Activated T-helper 2 cell treated with anti-CD3 and anti-CD28 coated beads, Interferon-gamma antibody, Interleukin-2, Interleukin-4, amounts not matched to agents 10 μg/mL and 5 μg/mL and 100 μg/mL, durations not matched to agents 14 hours and 24 hours and 36 hours (primary cell): ENCODE measurements at places on chromosomes 16 and 17. TPM values are rescaled to one million over a fixed set of nuclear protein-coding genes. Genes with fewer than 3 reads are reported as not detected.

DNA sequence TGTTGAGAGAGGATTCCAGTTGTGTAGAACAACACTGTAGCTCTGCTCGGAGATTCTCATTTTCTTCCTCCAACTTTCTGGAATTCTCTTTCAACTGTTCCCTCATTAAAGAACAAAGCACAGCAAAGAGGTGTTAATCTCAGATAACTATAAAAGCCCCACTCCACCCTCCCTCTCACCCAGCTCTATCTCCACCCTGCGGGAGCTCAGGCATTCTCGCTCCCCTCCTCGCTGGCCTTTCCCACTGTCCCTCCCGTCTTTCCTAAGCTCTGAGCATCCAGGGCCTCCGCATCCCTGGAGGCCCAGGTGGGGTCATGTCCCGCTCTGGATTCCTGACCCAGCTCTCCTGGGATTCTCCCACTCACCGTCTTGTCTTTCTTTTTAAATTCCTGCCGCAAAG is 35.1 kb downstream of the DHX38 start:
- no peak for DNase-seq

GRCh38 chr17:50541716-50542688 is 5.0 kb upstream of the SPATA20 start:
- peak; percentile 83 for DNase-seq

- DNase-seq: no peak
Observed at GRCh38 chr16:57754354-57755060, 18.9 kb downstream of the KATNB1 start.

DNA sequence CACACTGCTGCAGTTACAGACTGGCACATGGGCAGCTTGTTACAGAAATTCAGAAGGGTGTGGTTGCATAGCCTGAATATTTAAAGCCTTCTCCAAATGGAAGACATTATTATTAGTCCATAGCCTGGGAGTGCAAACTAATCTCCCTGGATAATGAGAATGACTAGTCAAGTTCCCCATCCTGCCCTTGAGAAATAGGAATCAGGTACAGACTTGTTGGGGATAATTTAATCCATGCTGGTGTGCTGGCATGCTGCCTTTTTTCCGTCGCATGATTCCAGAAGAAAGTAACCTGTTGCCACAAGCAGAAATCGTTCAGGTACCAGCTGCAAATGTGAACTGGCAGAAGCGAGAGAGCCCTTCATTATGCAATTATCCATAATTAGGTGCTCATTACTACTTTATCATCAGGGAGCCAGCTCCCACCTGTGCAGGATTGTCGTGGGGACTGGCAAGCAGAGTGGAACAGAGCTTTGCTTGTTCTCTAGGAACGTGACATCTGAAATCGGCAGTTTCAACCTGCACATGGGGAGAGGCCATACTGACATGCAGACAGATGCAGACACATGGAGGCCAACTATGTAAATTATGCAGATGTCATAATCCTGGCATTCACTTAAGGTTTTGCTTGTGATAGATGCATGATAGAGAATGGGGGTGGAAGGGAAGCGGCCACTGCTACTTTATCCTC is 419.4 kb downstream of the PMP22 start:
- no peak for DNase-seq

GRCh38 chr17:37691807-37692206 is 48.6 kb upstream of the DDX52 start:
- DNase-seq: no peak

- no peak for DNase-seq
Observed at GRCh38 chr17:3675886-3676285, 7.3 kb downstream of the EMC6 start.

GRCh38 chr17:48583708-48584222 is 5.6 kb upstream of the HOXB4 start:
- no peak for DNase-seq

DNA sequence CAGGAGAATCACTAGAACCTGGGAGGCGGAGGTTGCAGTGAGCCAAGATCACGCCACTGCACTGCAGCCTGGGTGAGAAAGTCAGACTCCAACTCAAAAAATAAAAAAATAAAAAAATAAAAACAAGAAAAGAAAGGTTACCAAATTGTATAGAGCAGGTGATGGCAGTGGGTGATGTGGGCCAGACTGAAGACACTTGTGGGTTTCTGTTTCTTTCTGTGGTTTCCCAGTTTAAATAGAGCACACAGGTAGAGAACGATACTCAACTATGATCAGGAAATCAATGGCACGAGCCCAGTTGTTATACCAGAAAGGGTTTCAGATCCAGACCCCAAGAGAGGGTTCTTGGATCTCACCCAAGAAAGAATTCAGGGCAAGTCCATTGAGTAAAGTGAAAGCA is 32.6 kb downstream of the NUBP1 start:
- DNase-seq: no peak

DNA sequence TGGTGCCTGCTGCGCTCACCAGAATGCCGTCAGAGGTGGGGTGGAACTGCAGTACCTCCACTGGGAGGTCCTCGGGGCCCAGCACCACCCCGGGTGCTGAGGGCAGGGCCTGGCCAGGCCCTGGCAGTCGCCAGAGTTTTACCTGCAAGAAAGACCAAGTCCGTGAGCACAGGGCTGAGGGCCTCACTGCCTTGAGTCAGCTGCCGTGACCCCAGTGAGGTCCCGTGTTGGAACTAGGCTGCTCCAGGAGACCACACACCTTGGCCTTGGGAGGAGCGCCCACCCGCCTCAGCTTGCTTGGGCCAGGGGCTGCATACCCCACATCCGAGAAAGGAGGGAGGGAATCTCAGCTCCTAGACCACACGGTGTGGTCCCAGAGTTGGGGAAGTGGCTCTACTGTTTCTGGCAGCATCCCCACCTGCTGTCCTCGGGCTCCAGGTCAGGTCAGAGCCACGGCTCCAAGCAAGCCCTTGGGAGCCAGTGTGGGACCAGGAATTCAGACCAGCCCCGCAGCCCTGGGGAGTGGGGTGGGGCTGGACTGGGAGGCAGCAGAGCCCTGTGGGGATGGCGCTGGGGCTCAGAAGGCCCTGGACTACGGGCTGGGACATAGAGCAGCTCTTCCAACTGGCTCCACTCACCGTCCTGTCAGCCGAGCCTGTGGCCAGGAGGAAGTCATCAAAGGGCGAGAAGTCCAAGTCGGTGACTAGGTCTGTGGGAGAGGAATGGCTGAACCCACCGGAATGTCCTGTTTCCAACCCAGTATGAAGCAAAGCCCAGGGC is 8.7 kb downstream of the CORO7 start:
- no peak for DNase-seq

GRCh38 chr17:15238057-15238456 is 27.1 kb downstream of the PMP22 start:
- no peak for DNase-seq

- no peak for DNase-seq
Observed at GRCh38 chr16:29734786-29735185, 11.0 kb downstream of the C16orf54 start.

- DNase-seq: no peak
Observed at GRCh38 chr17:33765871-33766270, 472.8 kb upstream of the ASIC2 start.

GRCh38 chr17:19401321-19402010 is 9.6 kb upstream of the RNF112 start:
- no peak for DNase-seq

- DNase-seq: no peak
Observed at GRCh38 chr17:55172612-55173011, 92.1 kb upstream of the HLF start.

DNA sequence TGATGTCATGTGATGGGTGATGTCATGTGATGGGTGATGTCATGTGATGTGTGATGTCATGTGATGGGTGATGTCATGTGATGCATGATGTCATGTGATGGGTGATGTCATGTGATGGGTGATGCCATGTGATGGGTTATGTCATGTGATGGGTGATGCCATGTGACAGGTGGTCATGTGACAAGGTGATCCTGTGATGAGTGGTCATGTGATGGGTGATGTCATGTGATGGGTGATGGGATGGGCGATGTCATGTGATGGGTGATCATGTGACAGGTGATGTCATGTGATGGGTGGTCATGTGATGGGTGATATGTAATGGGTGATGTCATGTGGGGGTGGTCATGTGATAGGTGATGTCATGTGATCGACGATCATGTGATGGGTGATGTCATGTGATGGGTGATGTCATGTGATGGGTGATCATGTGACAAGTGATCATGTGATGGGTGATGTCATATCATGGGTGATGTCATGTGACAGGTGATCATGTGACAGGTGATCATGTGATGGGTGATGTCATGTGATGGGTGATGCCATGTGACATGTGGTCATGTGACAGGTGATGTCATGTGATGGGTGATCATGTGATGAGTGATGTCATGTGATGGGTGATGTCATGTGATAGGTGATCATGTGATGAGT is 17.2 kb downstream of the CD300LB start:
- peak; percentile 63 for DNase-seq

DNA sequence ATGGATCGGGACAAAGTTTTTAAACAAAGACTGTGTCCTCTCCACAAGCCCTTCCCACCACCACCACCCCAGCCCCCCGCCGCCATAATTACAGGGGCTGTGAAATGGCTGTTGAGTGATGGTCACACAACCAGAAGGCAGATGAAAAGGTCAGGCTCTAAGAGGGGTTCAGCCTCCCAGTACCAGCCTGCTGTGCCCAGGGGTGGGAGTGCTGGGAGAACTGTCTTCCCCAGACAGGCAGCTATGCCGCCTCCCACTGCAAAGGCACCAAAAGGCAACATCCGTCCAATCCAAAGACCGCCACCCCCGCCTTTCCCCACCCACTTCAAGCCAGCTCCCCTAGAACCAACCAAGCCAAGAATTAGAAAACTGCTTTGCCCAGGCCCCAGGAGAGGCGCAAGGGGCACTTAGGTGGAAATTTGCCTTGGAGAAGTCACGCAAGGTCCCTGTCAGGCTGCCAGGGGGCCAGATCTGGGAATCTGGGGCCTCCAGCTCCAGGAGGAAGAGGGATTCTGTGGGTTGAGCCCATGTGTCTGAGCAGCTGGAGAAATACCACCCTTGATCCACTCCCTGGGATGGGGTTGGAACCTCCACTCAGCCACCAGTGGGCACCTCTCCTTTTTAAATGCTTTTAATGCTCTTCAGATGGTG is 14.4 kb downstream of the CARHSP1 start:
- no peak for DNase-seq

DNA sequence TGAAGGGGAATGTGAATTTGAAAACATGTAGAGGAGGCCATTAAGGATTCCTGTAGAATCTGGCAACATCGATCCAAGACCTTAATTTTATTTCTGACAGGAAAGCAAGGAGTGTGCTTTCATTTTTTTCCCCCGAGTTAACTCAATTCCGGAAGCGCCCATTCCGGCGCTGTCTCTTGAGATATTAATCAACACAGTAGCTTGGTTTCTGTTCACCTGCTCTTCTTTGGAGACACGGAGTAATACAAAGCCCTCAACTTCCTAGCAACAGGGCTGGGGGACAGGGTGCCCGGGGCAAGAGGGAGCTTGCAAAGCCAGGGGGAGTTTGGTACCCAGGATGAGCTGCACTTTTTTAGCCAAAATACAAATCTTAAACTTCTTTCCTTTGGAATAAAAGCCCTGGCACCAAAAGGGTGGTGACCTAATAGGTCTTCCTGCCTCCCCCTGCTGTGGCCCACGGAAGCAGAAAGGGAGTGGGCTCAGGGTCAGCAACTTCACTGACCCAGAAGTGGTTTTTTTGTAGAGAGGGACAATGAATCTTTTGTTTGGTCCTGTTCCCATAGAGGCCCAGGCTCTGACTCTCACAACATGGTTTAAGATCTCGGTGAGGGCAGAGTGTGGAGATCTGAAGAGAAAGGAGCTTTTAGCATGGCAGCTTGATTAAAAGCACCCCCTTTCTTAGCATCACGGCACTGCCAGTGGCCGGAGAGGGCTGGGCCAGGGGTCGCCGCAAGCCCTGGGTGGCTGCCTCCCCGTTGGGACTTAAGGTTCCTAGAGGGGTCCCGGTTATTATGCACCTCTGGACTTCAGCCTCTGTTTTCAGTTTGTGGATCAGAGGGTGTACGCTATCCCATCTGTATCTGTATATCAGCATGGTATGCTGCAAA is 207.3 kb downstream of the CCDC182 start:
- DNase-seq: no peak

DNA sequence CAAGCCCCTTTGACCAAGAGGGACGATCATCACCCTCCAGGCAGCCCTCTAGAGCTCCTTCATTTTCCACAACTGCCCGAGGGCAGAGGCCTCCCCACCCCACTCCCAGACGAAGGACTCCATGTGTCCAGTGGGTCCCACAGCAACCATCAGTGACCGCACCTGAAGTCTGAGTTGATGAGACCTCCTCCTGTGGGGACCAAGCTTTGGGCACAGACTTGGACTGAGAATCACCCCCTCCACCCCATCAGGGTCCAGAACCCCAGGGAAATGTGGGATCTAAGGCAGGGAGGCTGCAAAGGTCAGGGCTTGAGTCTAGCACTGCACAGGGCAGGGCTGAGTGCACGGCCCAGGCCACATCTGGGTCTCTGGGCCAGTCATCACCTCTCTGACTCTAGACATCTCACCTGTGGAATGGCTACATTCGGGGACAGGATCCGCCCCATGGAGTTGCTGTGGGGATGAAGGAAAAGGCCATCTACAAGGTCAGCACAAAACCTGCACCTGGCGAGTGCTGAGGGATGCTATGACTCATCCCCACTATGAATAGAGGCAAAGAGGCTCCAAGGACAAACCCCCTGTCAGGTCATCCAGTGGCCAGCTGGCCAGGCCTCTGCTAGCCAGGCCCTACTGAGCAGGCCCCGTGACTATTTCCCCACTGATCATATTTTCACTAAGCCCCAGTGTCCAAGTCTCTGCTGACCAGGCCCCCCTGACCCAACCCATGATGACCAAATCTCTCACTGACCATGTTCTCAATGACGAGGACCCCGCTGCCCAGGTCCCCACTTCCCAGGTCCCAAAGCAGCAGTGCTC is 38.4 kb downstream of the TNFRSF13B start:
- no peak for DNase-seq

GRCh38 chr16:74462361-74462760 is 41.1 kb upstream of the CLEC18B start:
- no peak for DNase-seq

- DNase-seq: no peak
Observed at GRCh38 chr17:49777563-49777962, 10.9 kb upstream of the KAT7 start.

GRCh38 chr17:42289611-42290181 is 1.4 kb downstream of the STAT5A start:
- no peak for DNase-seq

The FOXJ1 gene
- 0.11 TPM in 2 replicates for total RNA-seq

The SAP30BP gene
- total RNA-seq: 97.6 and 101 TPM in 2 replicates

The PSMB3 gene
- 337 and 342 TPM in 2 replicates for total RNA-seq

The CCL14 gene
- total RNA-seq: not detected in 2 replicates

The GP1BA gene
- not detected in 2 replicates for total RNA-seq

The CCL1 gene
- total RNA-seq: 88.1 and 98.4 TPM in 2 replicates

The MFSD6L gene
- 0.64 and 0.94 TPM in 2 replicates for total RNA-seq
